ENCODE measurements at places on chromosomes 1 and 21.

DNA sequence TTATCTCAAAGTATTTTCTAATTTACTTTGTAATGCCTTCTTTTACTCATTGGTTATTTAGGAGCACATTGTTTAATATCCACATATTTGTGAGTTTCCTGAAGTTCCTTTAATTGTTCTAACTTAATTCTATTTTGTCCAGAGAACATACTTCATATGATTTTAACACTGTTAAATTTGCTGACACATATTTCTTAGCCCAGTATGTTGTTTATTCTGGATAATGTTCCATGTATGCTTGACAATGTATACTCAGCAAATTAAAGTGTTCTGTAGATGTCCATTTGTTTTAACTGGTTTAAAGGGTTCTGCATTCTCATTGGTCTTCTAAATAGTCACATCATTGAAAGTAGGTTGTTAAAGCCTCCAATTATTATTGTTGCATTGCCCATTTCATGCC is 643.7 kb upstream of the NR5A2 start:
- DNase-seq, result no peak

DNA sequence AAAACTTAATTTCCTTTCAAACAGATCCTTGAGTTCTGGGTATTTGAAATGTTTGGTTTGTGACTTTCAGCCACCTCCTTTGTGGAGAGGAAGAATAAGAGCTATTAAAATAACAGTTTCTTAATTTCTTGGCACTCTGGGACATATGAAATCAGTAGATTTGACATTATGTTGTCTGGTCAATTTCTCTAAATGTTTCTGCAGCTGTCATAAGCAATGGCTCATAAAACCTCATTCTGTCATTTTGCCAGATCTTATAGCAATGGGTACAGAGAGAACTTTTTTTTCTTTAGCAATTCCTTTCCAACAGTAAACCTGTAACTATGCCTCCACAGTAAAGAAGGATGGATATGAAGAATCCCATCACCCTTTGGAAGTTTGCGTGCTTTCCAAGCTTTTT is 52.6 kb downstream of the LAMC1 start:
- DNase-seq, result no peak

- DNase-seq, result no peak
Measured at GRCh38 chr1:10242811-10243210, 32.4 kb downstream of the KIF1B start.

GRCh38 chr21:37874904-37875780 is 41.1 kb downstream of the KCNJ6 start:
- DNase-seq, result no peak

DNA sequence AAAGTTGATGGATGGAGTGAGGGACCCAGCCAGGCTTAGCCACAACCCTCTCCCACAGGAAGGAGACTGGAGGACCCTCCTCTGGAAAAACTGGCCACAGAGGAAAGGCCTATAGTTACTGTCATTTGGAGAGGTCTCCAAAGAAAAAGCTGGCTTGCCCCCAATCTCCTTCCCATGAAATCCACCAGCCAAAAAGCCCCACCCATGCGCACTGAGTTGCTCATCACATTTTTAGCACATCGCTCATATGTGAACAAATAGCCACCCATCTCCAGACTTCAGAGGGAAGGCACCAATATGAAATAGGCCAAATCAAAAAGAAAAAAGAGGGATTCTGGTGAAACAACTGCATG is 36.9 kb upstream of the QSOX1 start:
- no peak for DNase-seq

DNA sequence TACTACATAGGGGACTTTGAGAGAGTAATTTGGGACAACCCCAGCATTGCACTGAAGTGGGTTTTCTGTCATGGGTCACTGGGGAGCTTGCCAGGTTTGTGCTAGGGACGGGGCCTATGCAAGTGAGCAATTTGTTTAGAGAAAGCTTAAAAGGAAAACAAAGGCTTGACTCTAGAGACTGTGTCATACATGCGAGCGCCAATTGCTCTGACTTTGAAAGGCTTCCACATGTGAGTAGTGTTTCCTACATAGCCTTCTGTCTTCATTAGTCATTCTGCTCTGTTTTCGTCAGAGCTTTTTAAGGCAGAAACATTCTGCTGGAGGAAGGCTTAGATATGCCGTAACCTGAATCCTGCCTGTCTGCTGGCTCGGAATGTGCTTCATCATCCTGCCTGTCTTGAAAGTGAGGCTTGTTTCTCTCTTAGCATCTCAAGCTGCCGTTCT is 28.4 kb downstream of the TRIM45 start:
- DNase-seq, result no peak

GRCh38 chr1:235131961-235132360 is 3.3 kb upstream of the TOMM20 start:
- no peak for DNase-seq

- no peak for DNase-seq
Measured at GRCh38 chr1:2803931-2804627, 2.6 kb upstream of the TTC34 start.

- DNase-seq, result no peak
Measured at GRCh38 chr21:25496825-25497482, 110.3 kb downstream of the MRPL39 start.

DNA sequence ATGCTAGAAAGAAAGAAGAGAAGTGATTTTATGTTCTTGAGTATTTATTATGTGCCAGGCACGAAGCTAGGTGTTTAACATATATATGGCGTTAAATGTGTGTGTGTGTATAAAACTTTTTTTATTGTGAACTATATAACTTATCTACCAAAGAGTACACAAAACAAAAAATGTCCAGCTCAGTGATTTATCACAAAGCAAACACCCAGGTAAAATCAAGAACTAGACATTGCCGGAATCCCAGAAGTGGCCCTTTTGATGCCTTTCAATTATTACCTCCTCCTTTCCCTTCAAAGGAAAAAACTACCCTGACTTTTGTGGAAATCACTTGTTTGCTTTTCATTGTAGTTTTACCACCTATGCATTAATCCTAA is 40.5 kb upstream of the ZNF648 start:
- no peak for DNase-seq

DNA sequence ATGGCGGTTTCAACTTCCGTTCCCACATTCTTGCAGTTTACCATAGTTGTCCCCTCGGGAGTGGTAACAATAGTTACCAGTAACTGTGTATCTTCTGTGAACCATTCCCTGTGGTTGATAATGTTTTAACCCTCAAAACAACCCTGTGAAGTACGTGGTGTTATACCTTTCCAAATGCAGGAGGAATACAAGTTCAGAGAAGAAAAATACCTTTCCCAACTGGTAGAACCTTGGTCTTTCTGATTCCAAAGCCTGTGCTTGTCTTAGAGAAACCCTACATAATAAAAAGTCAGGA is 789 bp downstream of the BTF3L4 start:
- DNase-seq, result no peak

- DNase-seq, result no peak
Measured at GRCh38 chr1:202280595-202280994, 61.1 kb downstream of the UBE2T start.

GRCh38 chr1:8560611-8561544 is 243.0 kb downstream of the SLC45A1 start:
- peak; percentile 31 for DNase-seq

- DNase-seq, result peak; percentile 36
Measured at GRCh38 chr1:234725177-234726132, 115.5 kb upstream of the IRF2BP2 start.

DNA sequence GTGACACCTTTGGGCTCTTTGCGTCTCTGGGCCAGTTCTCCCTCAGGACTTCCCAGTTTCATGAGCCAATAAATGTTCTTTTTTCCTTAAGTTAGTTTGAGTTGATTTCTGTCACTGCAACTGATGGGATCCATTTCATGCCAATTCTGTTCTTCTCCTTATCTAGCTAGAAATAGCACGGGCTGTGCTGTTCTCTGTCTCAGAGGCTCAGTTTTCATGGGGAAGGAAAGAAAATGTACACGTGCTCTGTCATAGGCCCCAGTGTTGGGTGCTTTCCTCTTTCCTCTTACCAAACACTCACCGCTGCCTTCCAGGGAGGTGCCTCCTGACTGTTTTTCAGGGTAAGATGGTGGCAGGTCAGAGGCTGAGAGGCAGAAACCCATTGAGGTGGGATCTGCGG is 43.2 kb upstream of the ACTL8 start:
- DNase-seq, result no peak

- no peak for DNase-seq
Measured at GRCh38 chr1:39091845-39092645, 65.9 kb downstream of the NDUFS5 start.

- DNase-seq, result no peak
Measured at GRCh38 chr1:159890390-159890789, 9.6 kb downstream of the CFAP45 start.

DNA sequence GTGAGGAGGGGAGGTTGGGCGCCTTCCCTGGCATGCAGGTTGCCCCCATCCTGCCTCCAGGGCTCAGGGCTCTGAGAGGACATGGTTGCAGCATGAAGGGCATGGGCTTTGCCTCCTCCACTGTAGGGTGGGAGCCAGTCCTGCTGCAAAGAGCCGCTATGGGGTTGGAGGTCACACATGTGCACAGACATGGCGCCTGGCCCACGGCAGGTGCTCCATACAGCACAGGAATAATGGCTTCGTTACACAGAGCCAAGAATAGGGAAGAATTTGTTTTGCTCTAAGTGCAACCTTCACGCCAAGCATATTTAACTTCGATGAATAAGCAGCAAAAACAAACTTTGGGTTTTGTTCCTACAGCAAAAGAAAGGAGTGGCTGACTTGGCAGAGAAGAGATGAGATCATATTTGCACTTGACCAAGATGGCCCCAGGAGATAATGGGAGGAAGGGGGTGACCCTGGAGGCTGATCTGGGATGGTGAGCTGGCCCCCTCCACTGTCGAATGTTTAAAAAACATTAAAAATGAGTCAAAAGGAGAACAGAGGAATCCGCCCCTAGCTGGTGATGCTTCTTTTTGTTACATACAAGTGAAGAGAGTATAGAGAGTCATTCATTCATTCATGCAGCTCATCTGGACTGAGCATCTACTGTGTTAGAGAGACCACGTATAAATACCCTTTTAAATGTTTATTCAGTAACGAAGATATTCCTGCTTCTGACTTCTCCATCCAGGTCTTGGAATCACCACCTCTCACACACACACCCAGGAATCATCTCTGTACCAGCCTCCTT is 12.4 kb upstream of the C2CD2 start:
- DNase-seq, result no peak

GRCh38 chr1:97078872-97079271 is 357.3 kb downstream of the PTBP2 start:
- DNase-seq, result no peak

DNA sequence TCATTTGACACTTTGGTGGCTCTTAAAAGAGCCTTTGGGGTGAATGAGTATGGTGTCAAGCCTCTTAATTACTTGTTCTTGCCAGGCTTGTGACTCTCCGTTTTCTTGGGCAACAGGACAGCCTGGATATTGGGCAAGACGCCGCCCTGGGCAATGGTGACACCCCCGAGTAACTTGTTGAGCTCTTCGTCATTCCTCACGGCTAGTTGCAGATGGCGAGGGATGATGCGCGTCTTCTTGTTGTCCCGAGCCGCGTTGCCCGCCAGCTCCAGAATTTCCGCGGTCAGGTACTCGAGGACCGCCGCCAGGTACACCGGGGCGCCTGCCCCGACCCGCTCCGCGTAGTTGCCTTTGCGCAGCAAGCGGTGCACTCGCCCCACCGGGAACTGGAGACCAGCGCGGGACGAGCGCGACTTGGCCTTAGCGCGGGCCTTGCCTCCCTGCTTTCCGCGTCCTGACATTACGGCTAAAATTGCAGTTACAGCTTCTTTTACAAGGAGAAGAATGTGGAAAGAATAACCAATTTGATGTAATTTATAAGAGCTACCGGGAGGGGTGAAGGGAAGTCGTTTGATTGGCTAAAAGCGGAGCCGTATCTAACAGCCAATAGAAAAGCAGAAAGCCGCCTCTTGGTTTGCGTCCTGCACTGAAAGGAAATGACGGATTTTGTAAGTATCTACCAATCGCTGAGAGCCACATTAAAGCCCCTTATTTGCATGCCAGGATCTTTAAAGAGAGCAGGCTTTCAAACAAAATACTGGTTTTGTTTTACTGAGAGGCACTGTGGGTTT is 11.7 kb upstream of the BOLA1 start:
- DNase-seq, result peak; percentile 81

DNA sequence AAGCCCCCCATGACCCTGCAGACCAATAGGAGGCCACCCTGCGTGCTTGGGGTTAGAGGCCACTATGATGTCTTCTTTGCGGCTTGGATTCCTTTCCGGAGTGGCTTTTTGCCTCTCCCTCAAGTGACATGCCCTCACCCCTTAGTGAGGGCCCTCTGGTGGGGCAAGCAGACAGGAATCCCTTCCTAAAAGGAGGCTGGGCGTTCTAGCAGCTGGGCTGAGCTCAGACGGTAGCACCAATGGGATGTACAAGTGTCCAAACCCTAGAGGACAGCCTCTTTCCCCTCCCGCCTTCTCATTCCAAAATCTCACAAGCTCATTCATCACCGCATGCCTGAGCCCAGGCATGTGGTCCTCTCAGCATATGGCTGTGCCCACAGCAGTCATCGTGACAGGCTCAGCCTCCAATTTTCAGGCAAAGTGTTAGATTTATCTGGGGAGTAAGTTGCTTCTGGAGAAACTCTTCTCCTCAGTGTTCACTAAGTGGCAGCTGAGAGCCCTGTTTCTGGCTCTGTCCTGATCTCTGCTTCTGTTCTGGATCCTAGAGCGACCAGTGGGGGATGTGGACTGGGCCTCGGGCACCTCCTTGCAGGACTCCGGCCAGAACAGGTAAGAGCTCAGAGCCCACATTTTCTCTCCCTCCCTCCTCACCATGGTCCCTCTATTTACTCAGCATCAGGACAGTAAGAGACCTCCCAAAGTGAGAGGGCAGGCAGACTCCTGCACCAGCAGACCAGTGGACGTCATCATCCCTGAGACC is 4.8 kb downstream of the KIAA1614 start:
- no peak for DNase-seq

- DNase-seq, result no peak
Measured at GRCh38 chr1:40868051-40868723, 6.0 kb upstream of the CITED4 start.

- no peak for DNase-seq
Measured at GRCh38 chr1:24501371-24502064, 1.1 kb upstream of the RCAN3 start.

GRCh38 chr1:235532360-235532759 is 28.1 kb upstream of the B3GALNT2 start:
- DNase-seq, result no peak

DNA sequence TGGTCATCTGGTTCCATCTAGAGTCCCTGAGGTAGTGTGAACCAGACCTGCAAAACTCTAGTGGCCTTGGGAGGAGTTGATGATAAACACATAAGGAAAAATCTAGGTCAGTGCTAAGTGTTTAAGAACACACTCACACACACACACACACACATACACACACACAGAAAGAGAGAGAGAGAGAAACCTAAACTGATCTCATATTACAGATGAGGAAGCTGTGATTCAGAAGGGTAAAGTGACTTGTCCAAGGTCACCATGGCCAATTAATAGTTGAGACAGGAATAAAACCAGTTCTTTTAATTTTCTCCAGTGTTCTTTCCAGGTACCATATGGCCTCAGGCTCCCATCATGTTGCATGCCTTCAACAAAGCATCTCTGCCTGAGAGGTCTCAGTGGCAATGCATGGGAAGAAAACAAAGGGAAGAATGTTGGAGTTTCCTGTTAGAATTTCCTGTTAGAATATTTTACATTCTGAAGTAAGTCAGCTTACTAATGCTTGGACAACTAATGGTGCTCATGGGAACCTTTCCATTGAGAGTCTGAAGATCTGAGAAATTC is 77.3 kb upstream of the TSPAN2 start:
- DNase-seq, result no peak

Measured in activated CD4-positive, alpha-beta T cell treated with anti-CD3 and anti-CD28 coated beads, Interleukin-2, amount 50 U/mL, for 24 hours (primary cell).